Panc1 (cell line): ENCODE measurements at places on chromosomes 3 and 15. TPM values are rescaled to one million over a fixed set of nuclear protein-coding genes. Genes with fewer than 3 reads are reported as not detected.

- H3K4me1 ChIP-seq, result no peaks in the 10 kb centered on the region
- no peak overlapping the region for H3K27ac ChIP-seq
- no peak overlapping the region for H3K4me3 ChIP-seq
- peak; percentile 4 for DNase-seq
- H3K36me3 ChIP-seq, result no peaks in the 10 kb centered on the region
- H3K27me3 ChIP-seq, result no peaks in the 10 kb centered on the region; the same call in 1 of the 2 replicates
Measured at GRCh38 chr3:178966299-178967176, 105.1 kb downstream of the ZMAT3 start.

GRCh38 chr3:15319136-15319535 lies 13.2 kb downstream of the SH3BP5 start:
- H3K4me1 ChIP-seq, result no peaks in the 10 kb centered on the region
- no peaks in the 10 kb centered on the region for H3K27me3 ChIP-seq
- H3K4me3 ChIP-seq, result no peak overlapping the region
- DNase-seq, result no peak

GRCh38 chr3:24607281-24607680 lies 112.6 kb upstream of the THRB start:
- H3K4me1 ChIP-seq, result no peaks in the 10 kb centered on the region
- no peak overlapping the region for H3K27ac ChIP-seq
- no peaks in the 10 kb centered on the region for H3K36me3 ChIP-seq
- no peak for DNase-seq
- H3K4me3 ChIP-seq, result no peak overlapping the region

DNA sequence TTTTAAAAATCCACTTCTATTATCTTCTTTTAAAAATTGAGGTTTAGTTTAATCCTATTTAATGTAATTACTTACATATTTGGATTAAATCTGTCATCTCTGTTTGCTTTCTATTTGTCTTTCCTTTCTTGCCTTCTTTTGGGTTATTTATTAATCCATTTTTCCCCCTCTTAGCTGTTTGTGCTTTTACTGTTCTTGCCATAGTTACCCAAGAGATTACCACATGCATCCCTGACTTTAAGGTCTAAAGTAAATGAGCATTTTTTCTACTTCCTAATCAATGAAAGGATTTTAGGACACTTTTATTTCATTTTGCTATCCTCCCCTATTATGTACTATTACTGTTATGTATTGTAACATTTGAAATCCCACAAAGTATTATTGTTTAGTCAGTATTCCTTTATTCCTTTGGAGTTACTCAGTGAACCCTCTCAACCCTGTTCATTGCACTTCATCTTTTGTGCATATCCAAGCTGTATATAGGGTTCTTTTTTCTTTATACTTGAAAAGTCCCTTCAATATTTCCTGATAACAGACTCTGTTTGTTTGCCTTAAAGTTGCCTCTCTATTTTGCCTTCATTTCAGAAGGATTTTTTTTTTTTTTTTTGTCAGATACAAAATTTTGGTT lies 62.7 kb downstream of the MEF2A start:
- no peaks in the 10 kb centered on the region for H3K4me1 ChIP-seq
- no peak for DNase-seq
- H3K4me3 ChIP-seq, result no peak overlapping the region
- no peaks in the 10 kb centered on the region for H3K36me3 ChIP-seq

DNA sequence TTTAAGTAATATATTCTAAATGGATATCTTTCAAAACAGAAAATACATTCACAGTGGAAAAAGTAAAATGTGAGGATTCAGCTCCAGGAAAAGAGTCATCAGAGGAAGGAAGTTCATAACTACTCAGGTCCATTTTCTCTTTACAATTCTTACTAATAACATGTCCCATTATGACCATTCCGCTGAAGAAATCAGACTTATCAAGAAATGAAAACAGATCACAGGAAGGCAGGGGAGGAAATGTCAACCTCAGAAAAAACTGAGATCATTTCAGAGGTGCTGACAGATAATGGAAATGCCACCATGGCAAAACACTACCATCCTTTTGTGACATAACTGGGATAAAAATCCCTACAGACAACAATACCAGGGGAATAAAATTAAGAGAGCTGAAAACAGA lies 139.5 kb downstream of the MAGI1 start:
- no peak overlapping the region for H3K4me3 ChIP-seq
- no peak for DNase-seq
- no peaks in the 10 kb centered on the region for H3K4me1 ChIP-seq
- no peak overlapping the region for H3K27ac ChIP-seq
- no peaks in the 10 kb centered on the region for H3K36me3 ChIP-seq

DNA sequence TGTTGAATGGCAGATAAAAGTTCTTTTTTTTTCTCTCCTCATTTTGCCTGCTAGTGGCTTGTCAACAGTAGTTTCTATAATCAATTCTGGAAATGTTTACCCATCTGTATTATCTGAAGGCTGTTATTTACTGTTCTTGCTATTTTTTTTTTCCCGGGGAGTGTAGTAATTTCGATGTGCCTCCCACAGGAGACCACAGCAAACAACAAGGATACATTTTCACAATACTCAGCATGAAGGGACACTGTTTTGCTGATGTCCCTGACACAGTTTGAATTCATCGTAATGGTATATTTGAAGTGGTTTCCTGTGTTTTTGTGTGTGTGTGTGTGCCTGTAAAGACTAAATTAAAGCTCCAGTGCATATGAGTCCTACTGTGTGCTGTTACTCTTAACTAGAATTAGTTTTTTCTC lies 92.1 kb upstream of the ICE2 start:
- 0 out of 2 replicates have a peak, but pooled peaks cover 5% of the 10 kb centered on the region for H3K4me1 ChIP-seq
- H3K4me3 ChIP-seq, result no peak overlapping the region
- no peak overlapping the region for H3K27ac ChIP-seq
- H3K27me3 ChIP-seq, result peaks cover 3% of the 10 kb centered on the region; the same call in 1 of the 2 replicates

DNA sequence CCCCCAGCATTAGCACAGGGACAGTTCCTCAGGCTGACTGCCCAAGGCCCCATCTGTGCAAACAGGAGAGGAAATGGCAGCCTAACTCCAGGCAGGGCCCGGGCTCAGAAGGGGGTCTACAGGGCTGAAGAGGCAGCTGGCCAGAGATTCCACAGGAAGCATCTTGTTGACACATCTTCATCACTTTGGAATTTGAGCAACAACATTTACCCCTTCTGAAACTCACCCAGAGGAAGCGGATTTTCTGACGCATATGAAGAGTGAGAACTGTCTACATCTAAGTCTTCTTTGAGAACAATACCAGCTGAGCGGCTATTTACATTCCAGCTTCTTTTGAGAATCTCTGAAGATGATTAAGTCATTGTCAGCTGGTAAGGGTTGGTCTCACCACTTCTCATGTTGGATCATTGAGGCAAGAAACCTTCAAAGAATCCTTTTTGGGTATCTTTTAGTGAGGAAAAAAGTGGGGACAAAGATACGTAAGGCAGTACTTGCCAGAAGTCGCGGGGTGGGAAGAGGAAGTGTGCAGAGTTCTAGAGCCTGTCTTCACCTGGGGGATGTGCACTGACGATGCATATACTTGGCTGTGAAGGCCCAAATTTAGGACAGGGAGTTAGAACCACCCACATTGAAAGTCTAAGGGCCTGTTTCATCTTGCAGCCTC lies 25.4 kb upstream of the SRP14 start:
- H3K4me3 ChIP-seq, result no peak overlapping the region
- H3K4me1 ChIP-seq, result peaks cover 30% of the 10 kb centered on the region
- no peak overlapping the region for H3K27ac ChIP-seq
- DNase-seq, result peak; percentile 89
- no peaks in the 10 kb centered on the region for H3K27me3 ChIP-seq

- no peak for DNase-seq
- no peak overlapping the region for H3K4me3 ChIP-seq
- no peaks in the 10 kb centered on the region for H3K27me3 ChIP-seq
- no peaks in the 10 kb centered on the region for H3K36me3 ChIP-seq
- H3K4me1 ChIP-seq, result no peaks in the 10 kb centered on the region
Measured at GRCh38 chr3:100900671-100901335, 92.4 kb downstream of the ABI3BP start.

DNA sequence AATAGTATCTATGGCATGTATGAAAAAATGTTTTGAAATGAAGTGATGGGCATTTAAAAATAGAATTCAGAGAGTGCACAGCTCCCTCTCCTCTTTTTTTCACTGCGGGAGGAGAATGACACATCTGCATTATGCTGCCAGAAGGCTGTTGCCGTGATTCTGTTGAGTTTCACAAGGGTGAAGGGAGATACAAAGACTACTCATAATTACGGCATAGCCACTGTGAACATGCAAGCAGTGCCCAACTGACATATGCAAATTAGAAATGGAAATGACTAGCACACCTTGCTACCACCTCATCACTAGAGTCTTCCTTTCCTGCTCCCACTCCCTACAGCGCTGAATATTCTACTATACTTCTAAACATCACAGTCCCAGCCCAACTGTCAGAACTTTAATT lies 20.1 kb downstream of the IFT57 start:
- no peaks in the 10 kb centered on the region for H3K4me1 ChIP-seq
- no peak overlapping the region for H3K4me3 ChIP-seq
- no peak overlapping the region for H3K27ac ChIP-seq
- H3K27me3 ChIP-seq, result no peaks in the 10 kb centered on the region

DNA sequence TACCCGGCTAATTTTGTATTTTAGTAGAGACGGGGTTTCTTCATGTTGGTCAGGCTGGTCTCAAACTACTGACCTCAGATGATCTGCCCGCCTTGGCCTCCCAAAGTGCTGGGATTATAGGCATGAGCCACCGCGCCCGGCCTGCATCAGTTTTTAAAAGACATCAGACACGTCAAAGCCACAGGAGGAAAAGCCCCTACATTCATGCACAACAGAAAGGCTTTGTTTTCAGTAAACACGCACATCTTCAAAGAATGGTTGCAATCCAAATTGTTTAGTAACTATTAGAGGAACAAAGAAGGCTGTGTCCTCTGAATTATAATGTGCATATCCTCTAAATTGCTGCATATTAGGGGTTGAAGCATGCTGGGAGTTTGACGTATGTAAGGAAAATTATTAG lies 53.3 kb downstream of the BTD start:
- no peak overlapping the region for H3K4me3 ChIP-seq
- H3K27ac ChIP-seq, result peak overlapping the region; percentile 48; the same call in 1 of the 2 replicates
- no peak for DNase-seq
- H3K36me3 ChIP-seq, result no peaks in the 10 kb centered on the region
- no peaks in the 10 kb centered on the region for H3K27me3 ChIP-seq

DNA sequence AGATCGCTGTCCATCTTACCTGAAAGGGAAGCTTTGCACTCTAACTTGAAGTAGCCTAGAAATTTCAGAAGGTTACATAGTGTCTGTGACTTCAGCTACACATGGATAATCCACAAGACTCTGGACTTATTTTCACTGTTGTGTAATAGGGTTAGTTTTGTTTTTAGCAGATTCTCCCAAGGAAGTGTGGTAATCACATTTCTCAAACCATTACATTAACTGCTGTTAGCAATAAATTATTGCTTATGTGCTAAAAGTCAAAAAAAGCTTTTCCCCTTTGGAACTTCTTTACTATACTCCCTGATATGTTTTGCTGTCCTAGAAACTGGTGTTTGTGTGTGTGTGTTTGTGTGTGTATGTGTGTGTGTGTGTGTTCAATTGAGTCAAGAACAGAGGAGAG lies 351.8 kb upstream of the TPRG1 start:
- no peak overlapping the region for H3K27ac ChIP-seq
- no peaks in the 10 kb centered on the region for H3K27me3 ChIP-seq
- DNase-seq, result no peak
- H3K4me1 ChIP-seq, result no peaks in the 10 kb centered on the region
- no peak overlapping the region for H3K4me3 ChIP-seq
- H3K36me3 ChIP-seq, result no peaks in the 10 kb centered on the region

GRCh38 chr15:43239732-43240491 lies 19.1 kb upstream of the EPB42 start:
- H3K4me3 ChIP-seq, result no peak overlapping the region
- no peak overlapping the region for H3K27ac ChIP-seq
- H3K36me3 ChIP-seq, result no peaks in the 10 kb centered on the region

DNA sequence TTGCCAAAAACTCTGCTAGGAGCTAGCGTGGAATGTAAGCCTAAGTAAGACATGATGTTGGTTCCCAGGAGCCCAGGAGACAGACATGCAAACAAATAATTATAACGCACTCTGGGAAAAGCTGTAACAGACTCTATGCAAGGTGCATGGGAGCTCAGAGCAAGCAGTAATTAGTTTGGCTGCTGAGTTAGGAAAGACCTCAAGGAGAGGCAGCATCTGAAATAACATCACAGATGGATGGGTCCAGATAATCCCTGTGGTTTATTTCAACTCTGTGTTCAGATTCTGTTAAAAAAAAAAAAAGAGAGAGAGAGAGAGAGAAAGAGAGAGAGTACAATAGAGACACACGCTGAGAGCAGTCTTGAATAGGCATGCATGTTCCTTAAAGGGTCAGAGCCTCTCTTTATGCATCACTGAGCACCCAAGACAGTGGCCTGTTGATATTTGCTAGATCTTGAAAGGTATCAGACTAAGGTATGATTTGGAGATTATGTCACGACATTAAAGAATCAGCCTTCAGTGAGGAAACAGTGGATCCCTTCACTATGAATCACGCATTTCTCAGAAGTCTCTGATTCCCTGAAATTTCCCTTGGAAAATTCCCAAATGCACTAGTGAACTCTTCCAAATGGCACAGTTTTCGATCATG lies 124.4 kb upstream of the LIPC start:
- no peaks in the 10 kb centered on the region for H3K27me3 ChIP-seq
- H3K4me1 ChIP-seq, result no peaks in the 10 kb centered on the region
- no peak overlapping the region for H3K27ac ChIP-seq

DNA sequence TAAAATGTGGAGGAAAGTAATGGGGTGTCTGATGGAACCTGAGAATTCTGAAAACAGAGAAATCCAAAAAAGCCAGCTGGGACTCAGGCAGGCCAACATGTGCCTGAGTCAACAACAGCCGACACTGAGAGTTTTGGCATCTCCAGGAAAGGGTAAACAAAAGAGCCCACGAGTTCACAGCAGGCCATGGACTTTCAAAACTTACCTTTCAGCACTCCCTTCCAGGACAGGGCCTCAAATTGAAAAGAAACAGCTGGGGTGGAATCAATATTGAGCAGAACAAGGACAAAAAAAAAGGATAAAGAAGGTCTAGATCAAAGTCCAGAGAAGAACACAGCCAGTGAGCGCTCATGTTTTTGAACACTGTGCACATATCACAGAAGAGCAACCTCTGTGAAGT lies 735.4 kb upstream of the GRM7 start:
- H3K4me1 ChIP-seq, result no peaks in the 10 kb centered on the region
- no peaks in the 10 kb centered on the region for H3K27me3 ChIP-seq
- H3K27ac ChIP-seq, result no peak overlapping the region

DNA sequence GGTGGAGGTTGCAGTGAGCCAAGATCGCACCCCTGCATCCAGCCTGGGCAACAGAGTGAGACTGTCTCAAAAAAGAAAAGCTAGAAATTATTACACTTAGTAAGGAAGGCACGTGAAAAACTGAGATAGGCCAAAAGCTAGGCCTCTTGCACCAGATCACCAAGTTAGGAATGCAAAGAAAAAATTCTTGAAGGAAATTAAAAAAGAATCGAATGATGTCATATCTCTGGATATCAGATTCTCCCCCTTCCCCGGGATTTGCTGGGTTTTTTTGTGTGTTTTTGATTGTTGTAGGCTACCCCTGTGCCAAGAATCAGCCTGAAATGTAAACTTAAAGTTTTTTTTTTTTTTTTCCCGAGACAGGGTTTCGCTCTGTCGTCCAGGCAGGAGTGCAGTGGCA lies 17.4 kb downstream of the PTPN23 start:
- no peak overlapping the region for H3K27ac ChIP-seq

Gene ZIC4
- total RNA-seq, result not detected

Gene ST6GAL1
- 3.3 TPM for total RNA-seq

Gene DCLK3
- total RNA-seq, result not detected

Gene PSMA4
- total RNA-seq, result 303 TPM

Gene ENTPD3
- not detected for total RNA-seq

Gene AVEN
- 18.4 TPM for total RNA-seq

Gene CIP2A
- 52.0 TPM for total RNA-seq

Gene PPP1R14D
- 0.64 TPM for total RNA-seq

Gene GABRR3
- total RNA-seq, result not detected

Gene RTP1
- total RNA-seq, result not detected

Gene NOX5
- total RNA-seq, result 0.26 TPM

Gene GORASP1
- 39.4 TPM for total RNA-seq
